ENCODE measurements at places on chromosomes 6 and 20. TPM values are rescaled to one million over a fixed set of nuclear protein-coding genes. Genes with fewer than 3 reads are reported as not detected.

Gene PTPRK
- total RNA-seq, result 61.8 TPM

Gene RAB32
- 61.5 TPM for total RNA-seq

Gene TXLNB
- not detected for total RNA-seq

Gene BPI
- total RNA-seq, result not detected

DNA sequence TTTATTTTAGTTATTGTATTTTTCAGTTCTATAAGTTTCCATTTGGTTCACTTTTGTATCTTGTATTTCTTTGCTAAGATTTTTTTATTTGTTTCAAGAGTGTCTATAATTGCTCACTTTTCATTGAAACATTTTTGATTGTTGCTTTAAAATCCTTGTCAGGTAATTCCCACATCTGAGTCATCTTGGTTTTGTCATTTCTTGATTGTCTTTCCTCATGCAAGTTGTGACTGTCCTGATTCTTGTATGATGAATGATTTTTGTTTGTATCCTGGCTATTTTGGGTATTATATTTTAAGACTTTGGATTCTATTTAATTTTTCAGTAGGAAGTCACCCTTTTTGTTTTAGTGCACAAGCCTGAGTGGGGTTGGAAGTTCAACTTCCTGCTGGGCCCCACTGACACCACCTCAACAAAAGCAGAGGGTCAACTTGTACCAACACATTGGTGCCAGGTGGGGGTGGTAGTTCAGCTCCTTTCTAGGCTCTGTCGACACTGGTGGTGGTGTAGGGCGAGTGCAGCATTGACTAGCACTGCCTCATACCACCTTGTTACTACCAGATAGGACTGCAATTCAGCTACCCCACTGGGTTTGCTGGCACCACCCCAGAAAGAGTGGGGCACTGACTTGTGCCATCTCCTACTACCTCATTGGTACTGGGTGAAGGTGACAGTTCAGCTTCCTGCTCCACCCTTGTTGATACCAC, 8.8 kb downstream of the RSPH3 start:
- H3K4me1 ChIP-seq, result no peaks in the 10 kb centered on the region
- H3K36me3 ChIP-seq, result no peaks in the 10 kb centered on the region
- H3K4me3 ChIP-seq, result no peak overlapping the region
- DNase-seq, result no peak

DNA sequence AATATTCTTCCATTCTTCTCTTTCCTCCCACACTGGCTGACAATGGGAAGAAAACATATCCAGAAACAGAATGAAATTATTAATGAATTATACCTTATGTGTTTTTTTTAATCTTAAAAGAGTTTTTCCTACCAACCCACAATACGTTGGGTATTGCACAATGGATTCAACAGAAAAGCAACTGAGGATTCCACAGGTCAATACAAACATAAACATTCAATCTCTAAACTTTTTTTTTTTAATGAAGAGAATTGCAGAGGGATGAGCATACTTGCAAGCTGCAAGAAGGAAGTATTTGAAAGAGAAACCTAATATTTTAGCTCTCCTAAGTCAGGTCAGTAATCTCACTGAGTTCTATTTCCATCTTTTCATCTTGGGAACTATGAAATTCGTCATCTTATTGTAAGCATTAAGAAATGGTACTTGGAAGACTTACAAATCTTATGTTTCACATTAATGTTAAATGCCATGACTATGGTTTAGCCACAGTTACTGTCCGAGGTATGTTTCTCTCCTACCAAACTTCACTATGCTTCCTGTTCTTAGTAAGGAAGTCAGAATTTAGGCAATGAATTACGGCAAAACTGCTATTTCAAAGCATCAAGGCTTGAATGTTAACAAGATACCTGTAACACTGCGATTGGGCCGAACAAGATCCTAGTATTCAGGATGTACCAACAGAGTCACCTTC, 100.8 kb downstream of the HIVEP2 start:
- DNase-seq, result no peak
- H3K36me3 ChIP-seq, result no peaks in the 10 kb centered on the region
- H3K4me3 ChIP-seq, result peak overlapping the region; percentile 35
- peaks cover 56% of the 10 kb centered on the region for H3K4me1 ChIP-seq

DNA sequence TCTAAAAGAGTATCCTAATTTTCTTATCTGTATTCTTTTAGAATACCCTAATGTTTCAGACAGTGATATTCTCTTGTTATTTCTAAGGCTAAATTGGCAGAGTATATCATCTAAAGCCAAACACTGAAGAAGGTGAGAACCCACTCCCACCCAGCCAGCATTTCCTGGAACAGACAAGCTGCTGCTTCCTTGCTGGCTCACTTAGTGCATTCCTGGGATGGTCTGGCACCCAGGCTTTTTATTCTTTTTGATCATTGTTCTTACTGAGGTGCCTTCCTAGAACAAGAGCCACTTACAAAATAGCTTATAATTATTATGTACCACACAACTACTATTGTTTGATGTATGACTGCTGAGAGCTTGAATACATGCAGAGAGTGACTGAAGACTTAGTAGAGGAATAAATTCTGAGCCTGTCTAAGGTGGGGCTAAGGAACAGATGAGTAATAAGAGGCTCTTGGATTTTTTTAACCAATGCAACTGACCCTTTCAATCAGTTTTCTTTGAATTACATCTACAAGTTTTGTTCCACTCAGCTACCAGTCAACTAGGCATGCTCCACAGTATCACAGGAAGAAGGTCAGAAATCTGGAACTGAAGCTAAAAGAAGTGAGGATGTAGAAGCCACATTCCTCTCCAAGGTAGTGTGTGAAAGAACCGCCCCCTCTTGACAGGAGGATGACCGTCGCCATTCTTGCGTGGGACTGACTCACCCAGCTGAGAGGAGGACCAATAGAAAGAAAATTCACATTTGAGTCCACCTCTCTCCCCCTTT, 30.1 kb downstream of the PRPH2 start:
- no peak overlapping the region for H3K4me3 ChIP-seq
- no peaks in the 10 kb centered on the region for H3K27me3 ChIP-seq
- H3K27ac ChIP-seq, result no peak overlapping the region
- no peak for DNase-seq
- H3K36me3 ChIP-seq, result peaks cover 23% of the 10 kb centered on the region
- no peaks in the 10 kb centered on the region for H3K4me1 ChIP-seq
